Iris pigment epithelial cell (primary cell): ENCODE measurements at places on chromosomes 7 and 10.

- peak; percentile 62 for DNase-seq
Measured at GRCh38 chr10:110556969-110557601, 10.4 kb upstream of the SMC3 start.

DNA sequence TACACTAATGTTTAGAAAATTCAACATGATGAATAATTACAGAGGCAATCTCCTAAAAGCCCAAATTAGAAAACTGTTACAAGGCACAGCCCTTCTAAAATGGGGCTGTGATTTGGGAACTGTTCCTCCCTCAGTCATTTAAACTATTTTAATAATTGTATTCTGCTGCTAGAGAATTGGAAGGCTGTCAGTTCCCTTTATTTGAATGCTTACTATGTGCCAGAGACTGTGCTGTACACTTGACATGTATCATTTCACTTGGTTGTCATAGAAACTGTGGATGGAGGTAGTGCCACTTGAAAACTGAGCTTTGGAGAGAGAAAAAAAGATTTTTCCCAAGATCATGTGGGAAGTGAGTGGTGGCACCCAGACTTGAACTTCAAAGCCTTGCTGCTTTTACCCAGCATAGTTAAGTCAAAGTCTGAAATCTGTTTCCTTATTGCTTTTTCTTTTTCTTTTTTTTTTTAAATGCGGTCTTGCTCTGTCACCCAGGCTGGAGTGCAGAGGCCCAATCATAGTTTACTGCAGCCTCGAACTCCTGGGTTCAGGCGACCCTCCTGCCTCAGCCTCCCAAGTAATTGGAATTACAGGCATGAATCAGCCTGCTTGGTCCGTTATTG lies 23.6 kb downstream of the UBE2D1 start:
- DNase-seq: no peak

GRCh38 chr7:134014935-134015334 lies 112.2 kb upstream of the LRGUK start:
- peak; percentile 31 for DNase-seq

DNA sequence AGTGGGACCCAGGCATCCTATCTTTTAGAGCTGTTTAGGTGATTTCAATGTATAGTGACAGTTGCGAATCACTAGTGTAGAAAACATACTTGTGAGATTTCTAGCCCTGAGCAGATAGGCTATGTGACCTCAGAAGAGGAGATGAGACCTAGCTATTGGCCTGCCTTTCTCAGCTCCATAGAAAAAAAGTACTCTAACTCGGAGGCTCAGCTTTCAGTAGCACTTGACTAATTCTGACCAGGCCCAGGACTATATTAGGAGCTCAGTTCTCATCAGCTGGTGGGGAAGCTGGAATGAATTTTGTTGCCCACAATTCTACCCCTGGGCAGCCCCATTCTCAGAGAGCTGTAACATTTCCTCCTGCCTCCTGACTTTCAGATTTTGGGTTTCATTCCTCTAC lies 179.9 kb upstream of the NAMPT start:
- DNase-seq: no peak

- DNase-seq: no peak
Measured at GRCh38 chr7:19295376-19295775, 150.2 kb upstream of the FERD3L start.

GRCh38 chr7:68821846-68822245 lies 776.4 kb upstream of the AUTS2 start:
- no peak for DNase-seq

DNA sequence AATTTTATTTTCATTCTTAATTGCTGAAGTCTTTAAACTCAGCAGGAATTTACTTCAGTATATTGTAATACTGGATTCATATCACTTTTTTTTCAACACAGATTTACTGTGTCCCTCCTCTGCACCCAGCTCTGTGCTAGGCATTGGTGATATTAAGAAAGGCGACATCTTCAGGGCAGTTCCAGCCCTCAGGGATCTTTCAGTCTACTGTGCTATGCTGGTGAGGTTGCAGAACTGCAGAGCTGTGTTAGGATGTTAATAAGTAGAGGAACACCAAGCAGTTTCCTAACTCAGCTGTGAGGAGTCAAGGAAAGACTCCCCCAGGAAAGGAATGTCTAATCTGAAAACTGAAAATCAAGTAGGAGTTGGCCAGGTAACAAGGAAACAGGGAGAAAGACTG lies 158.2 kb upstream of the NPY start:
- no peak for DNase-seq

DNA sequence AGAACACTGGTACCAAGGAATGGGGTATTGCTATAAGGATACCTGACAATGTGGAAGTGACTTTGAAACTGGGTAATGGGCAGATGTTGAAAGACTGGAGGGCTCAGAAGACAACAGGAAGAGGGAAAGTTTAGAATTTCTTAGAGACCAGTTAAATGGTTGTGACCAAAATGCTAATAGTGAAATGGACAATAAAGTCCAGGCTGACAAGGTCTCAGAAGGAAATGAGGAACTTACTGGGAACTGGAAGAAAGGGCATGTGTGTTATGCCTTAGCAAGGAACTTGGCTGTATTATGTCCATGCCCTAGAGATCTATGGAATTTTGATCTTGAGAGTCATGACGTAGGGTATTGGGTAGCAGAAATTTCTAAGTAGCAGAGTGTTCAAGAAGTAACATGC lies 38.0 kb downstream of the FAM149B1 start:
- no peak for DNase-seq

- peak; percentile 90 for DNase-seq
Measured at GRCh38 chr7:105224884-105225651, 163.7 kb downstream of the SRPK2 start.

DNA sequence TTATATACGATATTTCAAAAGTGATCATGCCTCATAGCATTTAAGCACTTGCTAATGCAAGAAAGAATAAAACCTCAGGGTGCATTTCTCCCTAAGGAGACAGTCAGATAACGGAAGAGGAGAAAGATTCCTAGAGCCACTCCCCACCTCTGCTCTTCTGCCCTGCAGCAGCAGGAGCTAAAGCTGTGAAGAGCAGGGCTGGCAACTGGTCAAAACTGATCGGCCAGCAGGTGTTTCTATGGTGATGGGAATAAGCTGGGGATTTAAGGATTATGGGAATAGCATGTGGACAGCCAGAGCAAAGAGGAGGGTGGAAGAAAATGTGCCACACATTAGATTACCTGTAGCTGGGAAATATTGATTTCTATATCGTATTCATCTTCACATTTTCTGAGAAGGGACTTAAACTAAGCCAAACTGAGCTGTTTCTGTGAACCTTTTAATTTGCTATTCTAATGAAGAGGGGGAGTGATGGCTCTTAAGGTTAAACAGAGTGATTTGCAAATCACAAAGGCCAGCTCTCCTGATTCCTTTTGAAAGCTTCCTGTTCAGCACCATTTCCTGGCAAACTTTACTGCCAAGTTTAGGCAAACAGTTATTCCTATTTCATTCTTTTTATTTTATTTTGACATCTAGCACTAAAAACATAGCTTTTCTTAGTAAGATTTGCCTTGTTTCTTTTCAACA lies 268.9 kb upstream of the PFKP start:
- DNase-seq: no peak

DNA sequence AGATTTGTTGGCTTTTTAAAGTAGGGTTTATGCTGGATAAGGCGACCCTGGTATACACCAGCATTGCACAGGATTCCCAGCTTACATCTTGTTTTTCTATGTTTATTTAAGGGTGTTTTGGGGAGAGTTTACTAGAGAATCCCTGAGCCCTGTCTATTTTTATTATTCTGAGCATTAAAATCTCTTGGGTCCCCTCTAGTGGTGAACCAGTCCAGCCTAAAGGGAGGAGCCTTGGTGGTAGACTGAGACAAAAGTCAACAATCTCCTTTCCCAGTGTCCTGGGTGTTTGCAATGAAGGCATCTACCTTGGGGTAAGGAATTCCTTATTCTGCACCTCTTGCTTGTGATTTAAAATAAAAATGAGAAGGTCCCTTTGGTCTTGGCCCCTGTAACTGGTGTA lies 38.2 kb downstream of the ANTXRL start:
- DNase-seq: peak; percentile 30

DNA sequence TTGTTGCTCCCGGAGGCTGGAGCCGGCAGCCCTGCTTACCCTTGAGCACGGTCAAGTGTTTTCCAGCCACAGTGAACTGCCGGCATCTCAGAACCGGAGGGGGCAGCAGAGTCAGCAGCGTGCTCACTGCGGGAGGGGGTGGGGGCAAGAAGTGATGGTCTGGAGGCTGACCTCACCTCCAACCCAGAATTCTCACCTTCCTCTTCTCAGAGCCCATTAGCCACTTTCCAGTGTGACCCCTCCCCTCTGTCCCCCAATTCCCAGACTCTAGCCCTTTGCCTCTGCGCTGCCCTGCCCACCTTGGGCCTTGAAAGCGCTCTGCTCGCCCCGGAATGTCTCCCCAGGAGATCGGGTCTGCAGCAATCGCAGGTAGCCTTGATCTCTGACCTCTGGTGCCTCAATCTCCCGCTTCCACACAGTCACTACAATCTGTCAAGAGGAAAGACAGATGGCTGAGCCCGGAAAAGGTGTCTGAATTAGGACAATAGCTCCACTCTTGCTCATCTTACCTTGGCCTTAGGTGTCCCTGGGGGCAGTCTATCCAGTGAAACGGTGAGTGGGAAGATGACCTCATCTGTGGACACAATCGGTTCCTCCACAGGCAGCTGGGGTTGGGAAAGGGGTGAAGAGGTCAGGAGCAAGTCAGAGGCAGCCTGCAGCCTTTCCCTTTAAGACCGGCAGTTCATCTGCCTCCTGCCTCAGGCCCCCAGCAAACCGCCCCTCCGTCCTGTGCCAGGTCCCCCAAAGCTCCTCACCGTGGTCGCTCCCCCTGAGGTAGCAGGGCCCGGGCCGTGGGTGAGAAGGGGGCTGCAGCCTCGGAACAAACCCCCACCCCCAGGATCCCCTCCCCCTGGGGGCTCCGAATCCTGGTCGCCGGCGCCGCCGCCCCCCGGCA lies 942 bp downstream of the TRAPPC14 start:
- peak; percentile 74 for DNase-seq

GRCh38 chr7:133398506-133398905 lies 145.6 kb downstream of the EXOC4 start:
- no peak for DNase-seq

DNA sequence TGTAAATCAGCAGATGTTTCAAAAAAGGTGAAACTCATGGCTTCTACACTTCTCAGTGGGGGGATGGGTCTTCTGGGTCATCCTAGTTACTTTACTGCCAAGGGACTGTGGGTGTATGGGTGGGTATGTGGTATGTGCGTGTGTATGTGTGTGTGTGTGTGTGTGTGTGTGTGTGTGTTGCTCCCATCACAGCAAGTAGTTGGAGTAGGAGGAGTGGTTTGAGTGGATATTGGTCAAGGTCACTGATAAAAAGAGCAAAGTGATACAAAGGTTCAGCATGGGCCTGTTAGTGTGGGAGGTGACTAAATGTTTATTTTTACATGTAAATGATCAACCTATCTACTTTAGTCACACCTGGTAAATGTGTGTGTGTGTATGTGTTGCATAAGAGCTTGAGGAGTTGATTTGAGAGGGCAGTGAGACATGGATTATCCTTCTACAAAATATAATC lies 11.8 kb upstream of the COBL start:
- no peak for DNase-seq

DNA sequence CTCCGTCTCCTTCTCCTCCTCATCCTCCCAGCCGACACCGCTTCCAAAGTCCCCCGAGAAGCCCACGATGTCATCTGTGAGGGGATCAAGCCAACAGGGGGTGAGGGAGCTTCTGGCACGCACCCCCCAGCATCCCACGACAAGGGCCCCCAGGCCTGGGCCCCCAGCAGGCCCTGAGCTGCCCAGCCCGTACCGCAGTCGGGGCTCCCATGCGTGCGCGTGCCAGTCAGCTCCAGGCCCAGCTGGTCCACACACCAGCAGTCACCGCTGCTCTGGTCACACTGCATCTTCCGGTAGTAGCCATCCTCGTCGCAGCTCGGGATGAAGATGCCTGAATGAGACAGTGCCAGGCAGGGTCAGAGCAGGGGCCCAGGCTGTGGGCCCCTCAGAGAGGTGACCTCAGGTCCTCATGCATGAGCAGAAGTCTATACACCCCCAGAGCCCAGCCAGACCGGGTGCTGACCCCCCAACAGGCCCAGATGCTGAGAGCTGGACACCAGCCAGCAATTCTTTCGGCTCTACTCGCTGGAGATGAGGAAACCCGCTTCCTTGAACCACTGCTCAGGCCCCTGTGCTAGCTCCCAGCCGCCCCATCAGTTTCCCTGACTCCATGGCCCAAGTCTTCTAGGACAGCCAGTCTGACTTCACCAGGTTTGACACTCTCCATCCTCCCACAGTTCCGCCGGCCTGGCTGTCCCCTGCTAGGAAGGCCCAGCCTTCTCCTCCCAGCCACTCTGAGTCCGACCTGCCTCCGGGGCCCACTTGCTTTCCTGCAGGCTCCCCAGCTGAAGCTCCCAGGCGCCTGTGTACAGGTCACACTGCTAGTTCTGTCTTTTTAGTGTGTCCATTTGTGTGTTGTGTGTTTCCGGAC lies 25.3 kb downstream of the SPOCK2 start:
- no peak for DNase-seq

GRCh38 chr7:39221901-39222300 lies 244.2 kb downstream of the POU6F2 start:
- DNase-seq: no peak

- DNase-seq: no peak
Measured at GRCh38 chr7:116490351-116490750, 9.2 kb upstream of the CAV2 start.

GRCh38 chr7:30802812-30803211 lies 31.6 kb downstream of the MINDY4 start:
- no peak for DNase-seq

GRCh38 chr10:129891806-129892205 lies 72.3 kb downstream of the EBF3 start:
- no peak for DNase-seq

DNA sequence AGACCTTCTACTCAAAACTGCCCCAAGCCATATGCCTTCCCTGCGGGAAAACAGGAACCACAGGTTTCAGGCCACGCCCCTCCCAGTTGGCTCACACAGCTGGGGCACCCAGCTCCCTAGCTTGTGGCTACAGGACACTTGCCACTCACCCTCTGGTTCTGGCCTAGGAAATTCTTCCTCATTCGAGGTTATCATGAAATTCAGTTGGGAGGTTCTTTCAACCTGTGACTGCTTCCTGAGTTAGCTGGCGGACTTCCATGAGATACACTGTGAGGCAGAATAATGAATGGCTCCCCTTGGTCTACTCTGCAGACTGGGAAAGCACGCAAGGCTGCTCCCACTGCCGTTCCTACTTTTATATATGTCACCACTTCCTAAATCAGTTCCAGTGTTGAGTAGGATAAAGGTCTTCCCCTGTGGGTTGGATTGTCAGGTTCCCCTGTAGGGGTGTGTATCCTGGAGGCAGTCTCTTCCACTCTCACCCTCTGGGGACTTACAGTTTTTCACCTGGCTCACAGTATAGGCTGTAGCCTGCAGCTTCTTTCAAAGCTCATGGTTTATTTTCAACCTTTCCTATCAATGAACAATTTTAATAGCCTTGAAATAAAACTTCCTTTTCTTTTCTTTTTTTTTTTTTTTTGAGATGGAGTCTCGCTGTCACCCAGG lies 37.0 kb downstream of the GPR22 start:
- DNase-seq: no peak

DNA sequence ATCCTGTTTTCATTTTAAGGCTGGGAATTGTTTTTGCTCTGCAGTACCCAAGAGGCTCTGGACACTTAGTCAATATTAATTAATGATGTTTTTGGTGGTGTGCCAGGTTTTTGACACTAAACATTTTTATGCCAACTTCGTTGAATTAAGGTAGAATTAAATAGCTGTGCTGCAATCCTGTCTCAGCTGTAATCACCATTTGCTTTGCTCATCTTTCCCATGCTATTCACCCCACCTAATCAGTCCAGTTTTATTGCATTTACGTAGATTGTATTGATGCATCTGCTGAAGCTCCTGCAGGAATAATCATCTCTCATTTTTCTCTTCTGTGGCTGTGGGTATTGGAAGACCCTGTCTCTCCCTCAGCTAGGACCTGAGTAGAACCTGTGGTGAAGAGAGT lies 52.6 kb upstream of the TRUB1 start:
- DNase-seq: no peak

GRCh38 chr10:72174297-72174662 lies 41.5 kb upstream of the ANAPC16 start:
- no peak for DNase-seq
